ENCODE measurements at places on chromosomes 2 and 18.

DNA sequence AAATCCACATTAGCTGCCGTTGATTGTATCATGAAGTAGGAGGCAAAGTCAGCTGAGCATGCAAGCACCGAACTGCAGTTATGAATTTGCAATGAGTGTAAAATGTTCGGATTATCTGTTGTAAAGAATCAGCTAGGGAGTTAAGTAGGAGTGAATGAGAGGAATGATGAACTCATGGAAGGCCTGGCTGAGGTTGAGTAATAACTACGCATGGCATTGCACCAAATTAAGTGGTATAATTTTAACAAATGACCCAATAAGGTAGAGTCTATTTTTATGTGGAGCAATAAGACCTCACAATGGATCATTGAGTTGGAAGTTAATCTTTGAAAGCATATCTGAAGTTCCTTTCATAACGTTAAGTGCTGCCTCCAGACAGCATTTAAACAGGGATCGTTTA, 288.2 kb upstream of the CHST9 start:
- no peak for DNase-seq

GRCh38 chr2:162676515-162676914, 162.1 kb downstream of the KCNH7 start:
- no peak for DNase-seq

- DNase-seq, result peak; percentile 29
These were observed 540.1 kb downstream of the NRXN1 start for GRCh38 chr2:50491541-50492476.

DNA sequence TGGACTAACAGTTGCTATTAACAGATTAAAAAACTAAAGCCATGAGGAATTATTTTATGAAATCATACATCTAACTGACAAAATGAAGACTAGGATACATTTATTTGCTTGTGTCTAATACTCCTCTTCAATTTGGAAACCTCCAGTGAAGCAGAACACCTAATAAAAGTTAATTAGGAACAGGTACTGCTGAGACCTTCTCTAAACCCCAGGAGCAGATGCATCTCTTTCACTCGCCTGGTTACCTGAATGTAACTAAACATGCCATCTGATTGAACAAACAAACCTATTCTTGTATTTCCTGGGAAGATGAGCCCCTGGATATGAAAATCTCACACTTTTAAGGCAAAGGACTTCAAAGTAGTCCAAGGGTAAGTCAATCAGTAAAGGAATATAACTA, 898.2 kb downstream of the NRXN1 start:
- DNase-seq, result no peak

DNA sequence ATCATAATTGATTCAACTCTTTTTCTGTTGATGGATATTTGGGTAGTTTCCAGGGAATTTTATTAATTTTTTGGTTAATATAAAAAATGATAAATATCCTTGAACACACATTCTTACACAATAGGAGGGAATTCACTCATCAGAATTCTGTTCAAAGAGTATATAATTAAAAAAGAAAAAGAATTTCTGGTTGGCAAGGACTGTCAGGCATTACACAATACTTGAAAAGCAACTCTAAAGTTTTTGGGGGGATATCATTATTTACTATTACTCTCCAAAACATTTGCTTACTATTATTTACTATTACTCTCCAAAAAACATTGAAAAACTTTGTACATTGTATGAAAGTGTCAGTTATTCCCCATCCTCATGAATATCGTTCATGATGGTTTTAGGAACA, 38.0 kb downstream of the G6PC2 start:
- DNase-seq, result no peak

Measured in RWPE1 (cell line).